ENCODE measurements at places on chromosomes 13 and 19.
A peak's percentile ranks its signal among the peaks of the same experiment; 100 is the strongest.

- DNase-seq = no peak
These were observed 107.8 kb upstream of the SPRY2 start for GRCh38 chr13:80448725-80449124.

- peak; percentile 39 for DNase-seq
These were observed 206.5 kb downstream of the TEX29 start for GRCh38 chr13:111526922-111527321.

DNA sequence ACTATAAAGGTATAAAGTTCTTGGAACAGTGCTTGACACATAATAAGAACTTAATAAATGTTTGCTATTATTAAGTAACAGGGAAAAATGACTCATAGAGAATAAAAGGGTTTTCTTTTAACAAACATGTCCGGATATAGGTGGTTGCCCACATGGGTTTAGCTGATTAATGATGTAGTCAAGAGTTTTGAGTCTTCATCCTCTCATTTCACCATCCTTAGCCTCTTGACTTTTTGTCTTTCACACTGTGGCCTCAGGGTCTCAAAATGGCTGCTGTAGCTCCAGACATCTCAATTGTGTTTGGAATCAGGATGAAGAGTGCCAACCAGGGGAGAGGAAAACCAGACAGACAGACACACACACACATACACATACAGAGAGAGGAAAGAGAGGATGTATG, 97.9 kb downstream of the HSPH1 start:
- DNase-seq = no peak

DNA sequence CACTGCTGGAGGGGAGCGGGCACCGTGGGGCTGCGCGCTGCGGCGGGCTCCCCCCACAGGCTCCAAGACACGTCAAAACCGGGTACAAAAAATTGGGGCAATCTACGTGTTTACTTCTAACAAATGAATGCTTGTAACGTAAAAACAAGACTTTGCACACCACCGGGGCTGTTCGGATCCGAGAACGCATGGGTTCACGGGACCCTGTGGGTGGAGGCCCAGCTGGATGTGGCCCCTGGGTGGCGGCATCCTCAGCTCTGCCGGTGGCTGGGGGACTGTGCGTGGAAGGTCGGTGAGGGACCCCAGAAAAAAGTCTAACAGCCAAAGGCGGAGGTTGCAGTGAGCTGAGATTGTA, 10.3 kb upstream of the SLC7A10 start:
- no peak for DNase-seq

GRCh38 chr19:41416194-41416674, 10.9 kb downstream of the B3GNT8 start:
- no peak for DNase-seq

- no peak for DNase-seq
These were observed 494.3 kb downstream of the FOXO1 start for GRCh38 chr13:40172149-40172591.

- DNase-seq = no peak
These were observed 16.6 kb downstream of the PRKCSH start for GRCh38 chr19:11451871-11452619.

- DNase-seq = no peak
These were observed 77.7 kb downstream of the ZNF726 start for GRCh38 chr19:23992348-23992747.

DNA sequence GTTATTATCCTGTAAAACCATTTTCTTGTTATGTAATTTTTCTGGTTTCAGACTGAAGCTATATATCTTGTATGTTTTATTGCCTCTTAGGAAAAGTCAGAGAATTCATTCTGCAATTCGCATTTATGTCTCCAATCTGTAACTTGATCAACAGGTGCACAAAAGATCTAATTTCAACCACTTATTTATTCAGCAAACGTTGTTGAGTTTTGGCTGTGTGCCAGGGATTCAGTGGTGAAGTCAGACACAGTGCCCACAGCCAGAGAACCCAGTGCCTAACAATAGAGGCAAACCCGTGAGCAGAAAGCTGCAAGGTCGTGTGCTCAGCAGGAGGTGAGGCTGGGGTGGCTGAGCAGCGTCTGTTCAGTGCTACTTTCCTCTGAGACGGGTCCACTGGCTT, 119.5 kb upstream of the MCF2L start:
- DNase-seq = peak; percentile 99

- peak; percentile 24 for DNase-seq
These were observed 900 bp downstream of the PPP1R13L start for GRCh38 chr19:45403781-45404556.

GRCh38 chr19:51375504-51376221, 3.2 kb upstream of the NKG7 start:
- DNase-seq = no peak

DNA sequence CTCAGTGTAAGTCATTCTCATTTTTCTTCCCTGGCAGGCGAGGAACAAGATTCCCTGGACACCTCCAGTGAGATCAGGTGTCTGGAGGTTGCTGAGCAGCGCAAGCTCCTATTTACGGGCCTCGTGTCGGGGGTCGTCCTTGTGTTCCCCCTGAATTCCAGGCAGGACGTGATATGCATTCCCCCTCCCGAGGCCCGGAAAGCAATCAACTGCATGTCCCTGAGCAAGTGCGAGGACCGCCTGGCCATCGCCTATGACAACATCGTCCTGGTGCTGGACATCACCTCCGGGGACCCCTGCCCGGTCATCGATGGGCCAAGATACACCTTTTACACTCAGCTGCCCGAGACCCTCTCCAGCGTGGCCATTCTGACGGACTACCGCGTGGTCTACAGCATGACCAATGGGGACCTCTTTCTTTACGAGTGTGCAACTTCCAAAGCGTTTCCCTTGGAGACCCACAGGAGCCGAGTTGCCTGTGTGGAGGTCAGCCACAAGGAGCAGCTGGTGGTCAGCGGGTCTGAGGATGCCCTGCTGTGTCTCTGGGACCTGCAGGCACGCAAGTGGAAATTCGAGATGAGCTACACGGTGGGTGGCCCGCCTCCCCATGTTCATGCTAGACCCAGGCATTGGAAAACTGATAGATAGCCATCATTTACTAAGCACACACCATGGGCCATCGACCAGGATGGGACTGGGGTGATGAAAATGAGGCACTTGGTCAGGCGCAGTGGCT, 21.5 kb upstream of the SIN3B start:
- DNase-seq = no peak

GRCh38 chr19:12801466-12802266, at the start of the genes PRDX2 and THSD8:
Gene PRDX2, minus strand, starts transcription at chr19:12801800. Its CDS starts 539 bp downstream, at chr19:12801261.
Gene THSD8, plus strand, starts transcription at chr19:12802069. Its CDS starts 3 bp downstream, at chr19:12802072.
- peak; percentile 82 for DNase-seq

GRCh38 chr13:97522243-97522642, 88.3 kb downstream of the RAP2A start:
- no peak for DNase-seq

- DNase-seq = no peak
These were observed 6.9 kb downstream of the TTYH1 start for GRCh38 chr19:54422136-54422535.

- DNase-seq = no peak
These were observed 836.1 kb upstream of the PCDH20 start for GRCh38 chr13:62251734-62252133.

DNA sequence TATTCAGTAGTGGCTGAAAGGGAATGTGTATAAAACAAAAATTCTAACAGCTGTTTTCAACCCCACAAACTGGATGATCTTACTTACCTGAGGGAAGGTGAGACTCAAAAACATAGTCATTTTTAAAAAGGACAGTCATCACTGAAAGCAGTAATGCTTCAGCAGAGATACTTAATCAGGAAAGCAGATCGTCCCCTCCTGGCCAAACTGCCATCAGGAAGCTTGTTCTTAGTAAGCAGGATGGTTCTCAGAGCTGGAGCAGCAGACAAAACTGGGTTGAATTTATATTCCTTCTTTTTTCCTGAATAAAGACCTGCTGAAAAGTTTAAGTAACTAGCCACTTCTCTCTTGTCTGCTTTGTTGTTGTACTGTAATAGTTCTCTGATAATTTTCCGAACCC, 1156.5 kb downstream of the OLFM4 start:
- DNase-seq = no peak

GRCh38 chr13:44271031-44271455, 102.6 kb upstream of the SERP2 start:
- DNase-seq = no peak

GRCh38 chr19:3135961-3136683, at the start of gene GNA15:
Gene GNA15, plus strand, starts transcription at chr19:3136033. Its CDS starts 418 bp downstream, at chr19:3136451.
- DNase-seq = no peak

Measured in NCI-H774 (cell line).